ENCODE measurements at places on chromosomes 5 and 9.

DNA sequence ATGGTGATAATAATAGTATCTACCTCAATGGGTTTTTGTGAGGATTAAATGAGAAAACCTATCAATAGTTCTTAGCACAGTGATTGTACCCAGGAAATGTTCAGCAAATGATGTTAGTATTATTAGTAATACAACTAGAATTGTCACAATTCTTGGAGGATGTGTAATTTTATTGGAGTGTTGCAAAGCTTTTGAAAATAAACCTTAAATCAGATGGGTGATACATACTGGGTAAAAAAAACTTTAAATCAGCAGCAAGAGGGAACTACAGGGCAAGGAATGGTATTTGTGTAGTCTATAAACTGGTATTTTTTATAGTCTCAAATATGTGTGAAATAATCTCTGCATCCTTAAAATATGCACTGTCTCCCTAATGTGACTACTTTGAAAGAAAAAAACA lies 371.6 kb downstream of the PIK3R1 start:
- no peak overlapping the region for H3K4me3 ChIP-seq
- peaks cover 2% of the 10 kb centered on the region for H3K27me3 ChIP-seq
- no peaks in the 10 kb centered on the region for H3K36me3 ChIP-seq
- no peak overlapping the region for H3K27ac ChIP-seq

- peaks cover 25% of the 10 kb centered on the region for H3K36me3 ChIP-seq
- H3K27me3 ChIP-seq, result no peaks in the 10 kb centered on the region
- H3K4me1 ChIP-seq, result peaks cover 17% of the 10 kb centered on the region
- no peak for DNase-seq
- peak overlapping the region; percentile 36 for H3K27ac ChIP-seq
Observed at GRCh38 chr9:5857928-5858327, 25.0 kb upstream of the ERMP1 start.

DNA sequence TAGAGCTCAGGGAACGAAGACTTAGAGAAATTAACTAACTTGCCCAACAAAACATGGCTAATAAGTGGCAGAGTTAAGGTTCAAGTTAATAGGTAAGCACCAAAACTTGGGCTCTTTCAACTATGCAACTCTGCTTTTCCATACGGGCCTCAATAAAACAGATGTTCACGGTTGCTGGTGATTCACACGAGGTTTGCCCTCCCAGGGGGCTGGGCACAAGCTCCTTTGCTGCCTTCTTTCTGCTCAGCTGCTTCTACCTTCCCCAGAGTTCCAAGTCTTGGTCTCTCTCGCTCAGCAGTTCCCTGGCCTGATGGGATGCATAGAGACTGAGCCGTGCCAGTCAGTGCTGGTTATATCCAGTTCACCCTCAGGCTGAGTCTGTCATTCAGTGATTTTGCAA lies 217.9 kb downstream of the SREK1 start:
- H3K27me3 ChIP-seq, result peaks cover 24% of the 10 kb centered on the region
- peaks cover 1% of the 10 kb centered on the region for H3K4me1 ChIP-seq
- no peak overlapping the region for H3K4me3 ChIP-seq
- no peak for DNase-seq
- no peaks in the 10 kb centered on the region for H3K36me3 ChIP-seq
- H3K27ac ChIP-seq, result no peak overlapping the region

GRCh38 chr9:107794259-107794658 lies 304.7 kb upstream of the KLF4 start:
- H3K4me3 ChIP-seq, result no peak overlapping the region
- H3K4me1 ChIP-seq, result no peaks in the 10 kb centered on the region
- DNase-seq, result no peak
- no peaks in the 10 kb centered on the region for H3K36me3 ChIP-seq

DNA sequence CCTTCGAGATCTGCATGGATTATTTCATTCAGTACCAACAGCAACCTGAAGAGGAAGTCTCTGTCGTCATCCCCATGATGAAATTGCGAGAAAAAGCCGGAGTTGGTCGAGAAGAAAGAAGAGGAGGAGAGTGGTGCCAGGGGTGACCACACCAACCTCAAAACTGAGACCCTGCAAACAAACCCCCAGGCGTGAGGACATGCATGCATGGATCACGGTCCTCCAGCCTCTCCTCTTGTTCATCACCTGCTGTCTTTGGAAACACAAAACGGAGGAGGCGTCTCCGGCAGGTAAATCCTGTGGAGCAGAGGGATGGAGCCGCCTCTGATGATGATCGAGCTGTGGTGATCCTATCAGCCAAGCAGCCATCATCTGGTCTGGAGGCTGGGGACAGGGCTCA lies 114.4 kb upstream of the IRX2 start:
- H3K27ac ChIP-seq, result no peak overlapping the region
- H3K36me3 ChIP-seq, result no peaks in the 10 kb centered on the region
- no peaks in the 10 kb centered on the region for H3K27me3 ChIP-seq
- H3K4me1 ChIP-seq, result no peaks in the 10 kb centered on the region
- H3K4me3 ChIP-seq, result no peak overlapping the region

DNA sequence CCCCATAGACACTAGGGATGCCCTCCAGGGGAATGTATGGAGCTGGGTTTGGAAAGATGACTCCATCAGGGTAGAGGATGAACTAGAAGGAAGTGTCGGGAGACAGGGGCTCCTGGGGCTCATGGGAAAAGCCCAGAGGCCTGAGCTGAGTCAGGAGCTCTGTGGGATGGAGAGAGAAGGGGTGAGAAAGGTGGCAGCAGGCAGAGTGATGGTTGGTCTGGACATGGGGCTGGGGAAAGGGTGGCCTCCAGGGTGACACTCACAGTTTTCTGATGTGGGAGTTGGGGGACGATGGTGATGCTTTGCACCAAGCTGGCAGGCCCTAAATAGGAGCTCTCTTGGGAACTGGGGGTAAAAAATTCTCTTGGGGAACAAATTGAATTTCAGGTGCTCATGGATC lies 213.5 kb upstream of the MVB12B start:
- no peak for DNase-seq
- H3K27me3 ChIP-seq, result peaks cover 5% of the 10 kb centered on the region
- no peaks in the 10 kb centered on the region for H3K4me1 ChIP-seq

DNA sequence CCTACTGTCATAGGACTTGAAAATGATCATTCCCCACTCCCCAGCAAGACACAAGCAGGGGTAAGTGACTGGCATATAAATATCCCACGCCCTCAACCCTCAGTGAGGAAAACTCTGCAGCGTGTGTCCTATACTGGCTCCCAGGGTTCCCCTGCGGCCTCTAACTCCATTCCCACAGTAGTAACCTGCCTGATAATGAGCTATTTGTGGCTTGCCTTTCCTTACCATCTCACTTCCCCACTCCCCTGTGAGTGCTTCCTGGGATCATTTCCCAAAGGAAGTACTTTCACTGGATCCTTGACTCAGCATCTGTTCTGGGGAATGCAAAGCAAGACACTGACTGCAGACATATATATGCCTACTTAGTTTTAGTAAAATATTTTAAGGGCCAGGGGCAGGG lies 14.3 kb downstream of the CDC14B start:
- no peak overlapping the region for H3K27ac ChIP-seq
- no peaks in the 10 kb centered on the region for H3K36me3 ChIP-seq
- no peak for DNase-seq
- no peak overlapping the region for H3K4me3 ChIP-seq
- peaks cover 25% of the 10 kb centered on the region for H3K27me3 ChIP-seq

GRCh38 chr9:130390390-130390789 lies 54.4 kb upstream of the ASS1 start:
- H3K27ac ChIP-seq, result no peak overlapping the region
- H3K27me3 ChIP-seq, result no peaks in the 10 kb centered on the region
- DNase-seq, result no peak
- H3K36me3 ChIP-seq, result no peaks in the 10 kb centered on the region

DNA sequence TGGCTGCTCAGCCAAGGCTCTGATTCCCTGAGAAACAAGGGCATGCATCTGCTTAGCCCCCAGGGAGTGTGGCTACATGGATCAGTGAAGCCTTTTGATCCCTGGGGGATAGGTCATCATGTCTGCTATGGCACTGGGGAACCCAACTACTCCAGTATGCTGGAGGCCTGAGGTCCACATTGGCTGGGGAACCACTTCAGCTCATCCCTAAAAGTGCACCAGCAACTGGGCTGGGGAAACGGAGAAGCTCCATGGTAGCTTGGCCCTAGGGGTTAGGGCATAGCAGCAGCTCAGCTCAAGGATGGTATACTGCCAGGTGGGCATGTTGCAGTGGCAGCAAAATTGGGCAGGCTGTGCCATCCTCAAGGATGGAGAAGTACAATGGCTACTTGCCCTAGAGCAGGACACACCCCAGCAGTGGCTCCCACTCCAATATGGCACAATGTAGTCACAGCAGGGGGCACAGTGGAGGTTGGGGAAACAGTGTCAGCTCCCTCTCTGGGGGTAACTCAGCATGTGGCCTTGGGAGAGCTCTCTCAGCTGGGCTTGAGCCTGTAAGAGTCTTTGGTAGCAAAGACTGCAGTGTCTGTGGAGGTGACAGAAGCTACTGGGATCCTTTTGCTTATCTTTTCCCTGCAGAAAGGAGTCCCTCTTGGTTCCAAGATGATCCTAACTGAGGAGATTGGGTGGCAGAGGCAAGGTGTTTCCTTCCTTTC lies 111.5 kb upstream of the FSTL4 start:
- peaks cover 23% of the 10 kb centered on the region for H3K27me3 ChIP-seq
- no peak overlapping the region for H3K27ac ChIP-seq
- no peak overlapping the region for H3K4me3 ChIP-seq
- no peaks in the 10 kb centered on the region for H3K4me1 ChIP-seq

GRCh38 chr5:33903118-33903517 lies 11.3 kb upstream of the ADAMTS12 start:
- no peak overlapping the region for H3K27ac ChIP-seq
- no peaks in the 10 kb centered on the region for H3K4me1 ChIP-seq
- no peak for DNase-seq
- no peak overlapping the region for H3K4me3 ChIP-seq
- H3K36me3 ChIP-seq, result no peaks in the 10 kb centered on the region
- H3K27me3 ChIP-seq, result peaks cover 4% of the 10 kb centered on the region

- no peak for DNase-seq
- no peak overlapping the region for H3K4me3 ChIP-seq
- no peak overlapping the region for H3K27ac ChIP-seq
- H3K27me3 ChIP-seq, result peaks cover 8% of the 10 kb centered on the region
- no peaks in the 10 kb centered on the region for H3K4me1 ChIP-seq
Observed at GRCh38 chr5:42013561-42013960, 88.5 kb downstream of the FBXO4 start.

DNA sequence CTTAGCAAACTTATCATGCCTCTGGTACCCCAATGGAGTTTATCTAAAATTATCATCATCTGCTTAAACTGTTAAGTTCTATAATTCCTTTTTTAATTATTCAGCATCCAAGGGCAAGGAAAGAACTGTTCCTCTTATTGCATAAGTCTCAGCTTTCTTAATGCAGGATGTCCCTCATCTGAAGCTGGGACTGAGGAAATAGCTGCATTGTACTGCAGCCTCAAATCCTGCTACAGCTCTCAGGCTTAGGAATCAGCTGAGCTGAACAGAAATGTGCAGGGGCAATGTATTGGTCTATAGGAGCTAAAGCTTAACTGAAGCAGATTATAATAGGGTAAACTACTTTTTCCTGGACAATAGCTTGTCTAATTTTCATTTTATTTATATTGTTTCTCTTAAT lies 48.0 kb downstream of the HAPLN1 start:
- H3K4me3 ChIP-seq, result no peak overlapping the region
- no peaks in the 10 kb centered on the region for H3K4me1 ChIP-seq
- no peak overlapping the region for H3K27ac ChIP-seq
- no peaks in the 10 kb centered on the region for H3K36me3 ChIP-seq
- no peak for DNase-seq
- no peaks in the 10 kb centered on the region for H3K27me3 ChIP-seq

- peak overlapping the region; percentile 81 for H3K27ac ChIP-seq
- H3K27me3 ChIP-seq, result peaks cover 5% of the 10 kb centered on the region
- H3K4me1 ChIP-seq, result peaks cover 22% of the 10 kb centered on the region
- DNase-seq, result peak; percentile 68
- peak overlapping the region; percentile 60 for H3K4me3 ChIP-seq
- no peaks in the 10 kb centered on the region for H3K36me3 ChIP-seq
Observed at GRCh38 chr5:134436523-134437339, 25.1 kb upstream of the CDKN2AIPNL start.

DNA sequence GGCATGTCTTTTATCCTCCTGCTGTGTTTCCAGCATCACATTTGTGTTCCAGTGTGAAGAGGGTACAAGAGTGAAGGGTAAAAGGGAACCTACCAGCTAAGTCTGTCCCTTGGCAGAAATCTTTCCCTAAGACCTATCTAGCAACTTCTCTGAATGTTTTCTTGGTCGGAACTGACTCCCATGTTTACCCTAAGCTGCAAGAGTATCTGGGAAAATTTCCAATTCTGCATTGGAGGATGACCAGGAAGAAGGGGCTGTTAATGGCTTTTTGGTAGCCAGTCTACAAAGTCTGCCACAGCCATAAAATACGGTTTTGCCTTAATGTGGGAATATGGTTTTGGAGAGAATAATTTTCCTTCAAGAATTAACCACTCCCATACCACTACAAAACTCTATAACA lies 75.1 kb downstream of the MAST4 start:
- DNase-seq, result no peak
- H3K27ac ChIP-seq, result no peak overlapping the region
- no peaks in the 10 kb centered on the region for H3K36me3 ChIP-seq
- no peak overlapping the region for H3K4me3 ChIP-seq

- peaks cover 18% of the 10 kb centered on the region for H3K27me3 ChIP-seq
- no peak for DNase-seq
- no peaks in the 10 kb centered on the region for H3K36me3 ChIP-seq
- H3K27ac ChIP-seq, result no peak overlapping the region
- peaks cover 2% of the 10 kb centered on the region for H3K4me1 ChIP-seq
Observed at GRCh38 chr9:132108728-132109127, 29.1 kb upstream of the MED27 start.

- no peaks in the 10 kb centered on the region for H3K4me1 ChIP-seq
- H3K27ac ChIP-seq, result no peak overlapping the region
- H3K36me3 ChIP-seq, result no peaks in the 10 kb centered on the region
- no peak overlapping the region for H3K4me3 ChIP-seq
- peaks cover 27% of the 10 kb centered on the region for H3K27me3 ChIP-seq
Observed at GRCh38 chr5:146440870-146441495, 6.2 kb upstream of the TCERG1 start.

DNA sequence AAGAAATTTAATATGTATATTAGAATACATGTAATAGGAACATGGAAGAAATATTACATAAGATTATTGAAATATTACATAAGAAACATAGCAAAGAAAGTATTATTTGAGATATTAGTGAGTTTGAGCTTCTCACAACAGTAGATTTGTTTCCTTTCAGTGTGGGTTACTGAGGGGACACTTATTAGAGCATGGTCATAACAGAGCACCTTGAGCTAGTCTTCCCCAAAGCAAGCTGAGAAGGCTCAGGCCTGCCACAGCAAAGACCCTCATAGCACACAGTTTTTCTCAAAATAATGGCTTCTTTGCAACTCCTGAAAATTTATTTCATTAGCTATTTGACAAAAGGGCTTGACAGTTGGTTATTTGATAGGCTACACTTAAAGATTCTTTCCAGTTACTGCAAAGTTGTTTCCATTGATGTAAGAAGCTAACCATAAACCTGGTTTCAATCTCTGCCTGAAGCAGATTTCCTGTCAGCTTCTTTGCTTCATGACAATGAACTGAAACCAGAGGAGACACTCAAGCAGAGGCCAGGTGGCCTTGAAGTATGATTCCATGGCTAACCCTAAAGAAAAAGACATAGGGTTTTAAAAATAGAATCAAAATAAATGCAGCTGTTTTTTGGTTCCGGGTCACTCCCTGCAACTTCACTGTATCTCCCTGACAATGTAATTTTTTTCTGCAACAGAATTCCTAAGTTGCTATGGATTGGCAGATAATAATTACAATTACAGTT lies 68.6 kb downstream of the ERMP1 start:
- peaks cover 66% of the 10 kb centered on the region for H3K36me3 ChIP-seq
- peak overlapping the region; percentile 23 for H3K27ac ChIP-seq
- no peak for DNase-seq
- H3K4me1 ChIP-seq, result peaks cover 17% of the 10 kb centered on the region

GRCh38 chr5:141713616-141714309 lies 31.7 kb upstream of the ARAP3 start:
- no peaks in the 10 kb centered on the region for H3K36me3 ChIP-seq
- no peak for DNase-seq
- H3K4me3 ChIP-seq, result no peak overlapping the region
- peaks cover 8% of the 10 kb centered on the region for H3K4me1 ChIP-seq
- peaks cover 21% of the 10 kb centered on the region for H3K27me3 ChIP-seq
- no peak overlapping the region for H3K27ac ChIP-seq
